MCF 10A (cell line): ENCODE measurements at places on chromosomes 1 and 21. TPM values are rescaled to one million over a fixed set of nuclear protein-coding genes. Genes with fewer than 3 reads are reported as not detected.

Gene FCMR
- total RNA-seq, result 10.1 and 18.0 TPM in 2 replicates

Gene KCNJ15
- 2.2 and 2.4 TPM in 2 replicates for total RNA-seq

Gene TCP10L
- not detected in 2 replicates for total RNA-seq

Gene ITSN1
- total RNA-seq, result 41.1 and 42.6 TPM in 2 replicates

Gene GNAT2
- total RNA-seq, result not detected in 2 replicates

DNA sequence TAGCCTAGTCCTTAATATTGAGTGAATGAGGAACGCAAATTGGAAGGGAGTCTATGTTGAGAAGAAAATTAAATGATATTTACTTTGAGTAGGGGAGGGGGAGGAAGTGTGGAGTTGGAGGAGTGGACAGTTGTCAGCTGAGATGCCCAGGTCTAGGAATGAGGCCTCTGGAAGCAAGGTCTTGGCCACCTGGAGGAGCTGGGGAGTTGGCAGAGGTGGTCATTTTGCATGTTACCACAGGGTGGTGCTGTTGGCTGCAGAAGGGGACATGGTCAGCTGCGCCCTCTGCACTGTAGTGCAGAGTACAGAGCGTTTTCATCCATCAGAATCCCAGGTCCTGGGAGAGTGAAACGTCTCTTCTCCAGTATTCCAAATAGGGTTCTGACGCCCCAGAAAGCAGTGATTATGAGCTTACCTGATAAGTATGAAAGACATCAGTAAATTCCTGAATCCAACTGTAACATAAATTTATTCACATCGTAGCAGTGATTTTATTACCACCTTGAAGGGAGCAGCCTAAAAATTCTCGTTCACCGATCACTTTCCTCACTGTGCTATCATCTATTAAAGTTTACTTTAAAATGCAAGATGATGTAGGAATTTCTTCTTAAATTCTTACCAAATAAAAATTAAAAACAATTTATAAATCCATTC lies 13.8 kb downstream of the PARK7 start:
- DNase-seq, result peak; percentile 87

GRCh38 chr1:214952648-214953047 lies 129.9 kb upstream of the KCNK2 start:
- no peak for DNase-seq

DNA sequence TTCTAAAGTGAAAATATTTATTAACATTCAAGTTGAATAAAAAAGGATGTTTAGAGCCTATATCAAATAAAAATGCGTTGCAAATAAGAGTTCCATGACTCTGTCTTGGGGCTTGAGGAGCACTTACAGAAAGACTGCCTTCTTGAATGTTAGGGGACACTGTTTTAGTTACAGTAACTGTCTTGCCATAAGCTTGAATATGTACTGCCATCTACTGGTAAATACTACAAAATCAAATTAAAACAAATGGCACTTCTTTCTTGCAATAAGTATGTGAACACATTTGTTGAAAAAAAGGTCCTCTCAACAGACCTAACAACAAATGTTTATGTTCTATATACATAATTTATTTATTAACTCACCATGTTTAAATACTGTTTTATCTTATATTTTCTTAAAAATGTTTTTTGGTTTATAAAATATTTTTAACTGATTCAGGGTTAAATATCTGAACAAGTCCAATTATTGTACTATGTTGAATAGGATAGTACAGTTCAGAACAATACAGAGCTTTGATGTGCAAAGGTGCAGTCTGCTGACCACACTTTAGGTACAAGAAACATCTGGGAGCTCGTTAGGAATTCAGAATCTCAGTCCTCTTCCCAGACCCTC lies 199.5 kb downstream of the LRRIQ3 start:
- DNase-seq, result peak; percentile 40
